Lower lobe of right lung (tissue), 2 donors: ENCODE measurements at places on chromosomes 7 and 10. TPM values are rescaled to one million over a fixed set of nuclear protein-coding genes. Genes with fewer than 3 reads are reported as not detected.

GIMAP2 gene
- 46.9 TPM for total RNA-seq

GPC2 gene
- total RNA-seq = 0.77 TPM

GRCh38 chr7:33604056-33604455 lies 301.3 kb upstream of the BMPER start:
- no peaks in the 10 kb centered on the region for H3K36me3 ChIP-seq
- no peak for DNase-seq
- H3K27ac ChIP-seq = no peak overlapping the region
- H3K4me1 ChIP-seq = no peaks in the 10 kb centered on the region

GRCh38 chr7:134640842-134641715 lies 5.6 kb upstream of the BPGM start:
- no peak overlapping the region for H3K27ac ChIP-seq
- no peak overlapping the region for H3K4me3 ChIP-seq
- H3K4me1 ChIP-seq = peaks cover 24% of the 10 kb centered on the region
- H3K36me3 ChIP-seq = no peaks in the 10 kb centered on the region
- H3K27me3 ChIP-seq = no peaks in the 10 kb centered on the region

DNA sequence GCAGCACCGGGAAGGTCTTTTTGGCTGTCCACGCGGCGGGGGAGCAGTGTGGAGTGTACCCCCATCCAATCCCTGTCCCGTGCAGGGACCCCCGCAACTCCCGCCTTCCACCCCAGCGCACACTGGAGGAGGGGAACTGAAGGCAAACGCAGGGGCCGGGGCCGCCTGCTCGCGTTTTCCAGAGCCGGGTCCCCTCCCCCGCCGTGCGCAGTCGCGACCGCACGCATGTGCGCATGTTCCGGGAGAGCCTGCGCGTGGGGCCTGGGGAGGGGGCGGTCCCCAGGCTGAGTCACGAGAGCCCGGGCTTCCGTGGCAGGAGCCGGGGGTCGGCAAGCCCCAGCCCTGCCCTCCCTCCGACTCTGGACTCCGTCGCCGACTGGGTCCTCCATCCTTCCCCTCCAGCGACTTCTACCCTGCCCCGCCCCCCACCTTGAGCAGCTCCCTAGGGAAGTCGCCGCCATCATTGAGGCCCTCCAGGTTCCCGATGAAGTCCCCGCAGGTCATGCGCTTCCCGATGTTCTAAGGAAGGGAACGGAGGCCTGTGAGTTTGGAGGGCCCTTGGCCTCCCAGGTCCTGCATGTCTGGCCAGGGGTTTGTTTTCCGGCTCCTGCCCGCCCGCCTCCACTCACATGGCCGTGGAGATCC lies 8.0 kb downstream of the PSD start:
- peak; percentile 43 for DNase-seq
- H3K27me3 ChIP-seq = peaks cover 73% of the 10 kb centered on the region
- H3K27ac ChIP-seq = no peak overlapping the region
- H3K4me1 ChIP-seq = peaks cover 12% of the 10 kb centered on the region
